Activated CD4-positive, alpha-beta T cell treated with anti-CD3 and anti-CD28 coated beads for 1 hour (primary cell): ENCODE measurements at places on chromosomes 2 and 18.

DNA sequence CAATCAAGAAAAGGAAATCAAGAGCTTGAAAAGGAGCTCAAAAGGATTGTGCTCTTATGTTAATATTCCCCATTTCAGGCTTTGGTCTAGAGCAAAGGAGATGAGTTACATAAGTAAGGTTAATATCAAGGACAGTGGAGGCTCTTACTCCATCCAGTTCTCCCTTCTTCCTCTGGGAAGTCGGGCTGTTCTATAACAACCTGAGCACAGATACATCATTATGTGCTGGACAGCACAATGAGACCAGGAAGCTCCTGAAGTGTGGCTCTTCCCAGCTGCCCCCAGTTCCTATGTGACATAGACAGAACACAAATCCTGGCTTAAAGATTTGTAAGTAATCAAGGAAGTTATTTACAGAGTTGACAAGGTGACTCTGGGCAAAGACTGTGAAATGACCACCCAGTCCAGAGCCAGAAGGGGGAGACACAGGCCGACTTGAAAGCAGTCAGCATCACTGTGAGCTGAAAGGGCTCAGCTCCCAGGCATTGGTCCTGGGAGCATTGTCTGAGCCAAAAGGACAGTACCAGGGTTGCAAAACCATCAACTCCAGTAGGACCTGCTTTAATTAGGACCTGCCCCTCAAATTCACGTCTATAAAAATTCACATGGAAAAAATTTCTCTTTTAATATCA is 917.6 kb upstream of the ACVR2A start:
- DNase-seq, result no peak

GRCh38 chr2:6866982-6867381 is 1.3 kb upstream of the CMPK2 start:
- no peak for DNase-seq

DNA sequence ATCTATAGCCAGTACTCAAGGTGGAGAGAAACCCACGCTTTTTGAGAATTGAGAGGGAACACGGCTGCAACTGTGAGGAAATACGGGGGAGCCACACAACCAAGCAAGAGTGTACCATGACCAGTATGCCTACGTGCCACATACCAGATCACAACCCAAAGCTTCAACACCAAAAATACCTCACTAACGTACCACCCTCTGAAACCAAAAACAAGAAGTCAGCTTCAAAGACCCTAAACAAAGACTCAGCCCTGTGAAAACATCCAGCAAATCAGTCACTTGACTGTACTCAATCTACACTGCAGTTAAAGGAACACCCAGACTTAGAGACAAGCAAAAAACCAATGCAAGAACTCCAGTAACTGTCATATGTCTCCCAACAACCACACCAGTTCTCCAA is 17.0 kb downstream of the RNU4ATAC start:
- DNase-seq, result no peak

DNA sequence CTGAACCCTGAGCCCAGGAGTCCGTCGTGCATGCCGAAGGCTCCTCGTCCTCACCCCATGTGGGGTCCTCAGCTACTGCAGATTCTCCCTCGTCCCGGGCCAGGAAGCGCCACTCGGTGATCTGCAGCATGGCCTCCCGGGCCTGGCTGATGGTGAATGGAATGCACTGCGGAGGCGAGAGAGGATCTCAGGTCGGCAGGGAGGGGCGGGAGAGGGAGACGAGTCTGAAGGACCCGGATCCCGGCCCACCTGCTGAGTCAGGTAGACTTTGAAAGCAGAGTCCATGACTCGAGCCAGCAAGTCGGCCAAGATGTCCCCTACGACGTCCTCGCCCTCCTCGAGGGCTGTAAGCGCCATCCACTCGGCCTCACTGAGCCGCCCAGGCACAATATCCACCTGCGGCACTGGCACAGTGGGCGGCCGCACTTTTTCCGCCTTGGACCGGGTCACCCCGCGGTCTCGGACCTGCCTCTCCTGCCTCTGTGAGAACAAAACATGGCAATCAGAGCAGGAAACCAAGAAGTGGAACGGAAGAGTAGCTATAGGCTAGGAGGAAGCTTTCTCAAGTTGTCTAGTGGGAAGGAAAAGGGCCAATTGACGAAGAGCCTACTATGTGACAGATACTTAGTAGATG is 5.5 kb downstream of the C2orf81 start:
- DNase-seq, result no peak

- DNase-seq, result no peak
Measured at GRCh38 chr2:221235941-221236340, 336.2 kb downstream of the EPHA4 start.

- no peak for DNase-seq
Measured at GRCh38 chr2:240728361-240728760, 36.7 kb downstream of the AQP12A start.

DNA sequence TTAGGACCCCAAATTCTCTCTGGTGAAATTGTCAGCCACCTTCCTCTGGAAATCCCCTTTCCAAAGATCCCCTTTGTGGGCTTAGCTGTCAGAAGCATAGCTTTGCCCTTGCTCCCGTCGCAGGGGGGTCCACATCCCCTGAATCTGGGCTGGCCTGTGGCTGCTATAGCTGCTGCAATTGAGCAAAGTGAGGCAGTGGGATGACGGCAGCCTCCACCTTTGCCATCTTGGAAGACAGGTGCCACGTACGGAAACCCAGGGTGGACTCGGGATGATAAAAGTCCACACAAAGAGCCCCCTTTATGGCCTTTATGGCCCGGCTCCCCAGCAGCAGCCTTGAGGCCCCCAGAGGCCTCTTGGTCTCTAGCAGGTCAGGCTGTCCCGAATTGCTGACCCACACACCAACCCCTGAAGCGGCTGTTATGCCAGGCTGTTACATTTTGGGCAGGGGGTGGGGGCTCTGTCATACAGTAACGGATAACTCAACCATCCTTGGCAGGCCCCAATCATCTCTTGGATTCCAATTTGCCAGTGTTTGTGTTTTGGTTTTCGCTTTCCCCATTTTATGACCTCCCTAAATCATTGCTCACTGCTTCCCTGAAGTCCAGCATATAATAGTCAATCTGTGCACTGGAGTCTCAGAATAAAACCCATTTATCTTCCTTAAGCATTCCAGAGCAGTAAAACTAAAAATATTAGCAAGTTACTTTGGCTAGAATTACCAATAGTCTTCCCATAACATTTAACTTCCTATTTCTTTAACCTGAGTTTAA is 33.2 kb upstream of the ID2 start:
- DNase-seq, result no peak

GRCh38 chr2:20781656-20782265 is 41.1 kb downstream of the LDAH start:
- DNase-seq, result no peak
